ENCODE measurements at places on chromosomes 1 and 21.

DNA sequence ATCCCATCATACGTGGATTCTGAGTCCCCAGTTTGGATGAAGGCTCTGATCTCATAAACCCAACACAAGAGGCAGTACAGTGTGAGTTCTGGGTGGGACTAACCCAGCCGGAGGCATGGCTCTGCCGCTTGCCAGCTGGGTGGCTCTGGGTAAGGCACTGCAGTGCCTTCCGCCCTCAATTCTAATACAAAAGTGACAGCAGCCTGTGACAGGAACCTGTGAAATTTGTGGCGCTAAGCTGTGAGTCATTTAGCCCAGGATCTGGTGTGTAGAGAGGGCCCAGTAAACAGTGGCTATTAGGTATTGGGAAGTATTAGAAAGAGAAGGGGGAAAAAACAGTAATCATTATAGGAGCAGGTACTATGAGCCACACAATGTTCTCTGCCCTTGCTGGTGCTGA lies 23.3 kb downstream of the HSPG2 start:
- DNase-seq = no peak

DNA sequence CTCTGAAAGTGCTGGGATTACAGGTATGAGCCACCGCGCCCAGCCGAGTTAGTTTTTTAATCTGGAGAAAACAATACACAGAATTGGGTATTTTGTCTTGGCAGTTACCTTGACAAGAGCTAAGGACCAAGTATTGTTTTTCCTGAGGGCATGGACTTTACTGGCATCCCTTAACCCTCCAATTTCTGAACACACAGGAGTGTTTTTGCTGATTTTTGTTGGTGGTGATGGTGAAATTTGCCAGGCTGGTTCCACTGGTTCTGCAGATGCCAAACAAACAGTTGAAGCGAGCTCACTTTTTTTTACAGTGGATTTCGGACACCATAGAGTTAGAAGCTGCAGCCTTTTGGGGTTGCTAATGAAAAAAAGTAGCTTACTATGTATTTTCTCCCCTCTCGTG lies 37.2 kb upstream of the SH3D21 start:
- no peak for DNase-seq

GRCh38 chr1:178055093-178055492 lies 38.8 kb upstream of the RASAL2 start:
- DNase-seq = peak; percentile 56

GRCh38 chr1:220906561-220907334 lies 27.5 kb downstream of the HLX start:
- DNase-seq = no peak

DNA sequence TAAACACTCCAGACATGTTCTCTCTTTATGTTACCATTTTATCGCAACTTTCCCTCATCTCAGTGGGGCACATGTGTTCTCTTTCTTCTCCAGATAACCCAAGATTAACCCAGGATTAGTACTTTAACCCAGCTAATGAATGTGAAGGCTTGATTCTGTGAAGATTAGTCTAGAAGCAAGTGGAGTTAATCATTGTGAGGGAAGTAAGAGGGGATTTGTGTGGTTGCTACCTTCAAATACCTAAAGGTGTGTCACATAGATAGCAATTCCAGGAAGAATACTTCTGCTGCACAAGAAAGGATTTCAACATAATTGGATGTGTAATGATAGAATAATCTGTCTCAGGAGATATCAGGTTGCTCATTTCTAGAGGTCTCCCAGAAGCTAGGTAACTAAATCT lies 327.1 kb downstream of the PBX1 start:
- DNase-seq = no peak

GRCh38 chr1:187987236-187987776 lies 1158.6 kb downstream of the PLA2G4A start:
- no peak for DNase-seq

DNA sequence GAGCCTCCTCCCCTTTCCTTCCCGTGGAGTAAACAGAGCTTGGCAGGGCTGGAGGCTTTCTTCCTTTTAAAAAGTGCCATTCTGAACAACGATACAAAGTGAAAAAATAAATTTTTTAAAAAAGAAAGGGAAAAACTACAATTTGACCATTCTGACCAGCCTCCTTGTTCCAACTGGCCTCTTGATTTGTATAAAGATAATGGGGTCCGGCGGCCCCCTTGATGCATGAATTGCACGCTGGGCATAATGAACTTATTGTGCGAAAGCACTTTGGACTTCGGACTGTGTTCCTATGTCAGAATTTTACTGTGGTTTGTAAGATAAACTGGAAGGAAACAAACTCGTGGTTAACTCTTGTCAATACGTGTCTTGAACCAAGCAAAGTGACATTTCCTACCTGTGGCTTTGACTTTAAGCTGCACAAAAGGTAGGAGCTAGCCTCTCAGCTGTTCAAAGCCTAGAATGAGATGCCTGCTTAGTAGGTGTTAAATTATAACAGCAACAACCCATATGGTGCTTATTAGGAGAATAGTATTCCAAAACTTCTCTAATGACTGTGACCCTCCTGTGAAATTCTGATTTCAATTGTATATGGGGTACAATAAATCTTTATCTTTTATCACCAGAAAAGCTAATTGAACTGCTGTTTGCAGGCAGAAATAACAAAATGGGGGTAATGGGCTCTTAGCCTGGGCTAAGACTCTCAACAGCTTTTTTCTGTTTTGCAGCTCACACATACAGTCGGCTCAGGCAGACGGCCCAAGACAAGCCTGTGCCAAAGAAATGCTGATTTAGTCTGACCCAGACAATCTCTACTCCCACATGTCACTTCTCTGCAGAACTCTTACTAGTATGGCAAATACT lies 9.3 kb downstream of the IRF2BP2 start:
- peak; percentile 70 for DNase-seq

GRCh38 chr1:34982820-34983376 lies 2.2 kb downstream of the TMEM35B start:
- no peak for DNase-seq

GRCh38 chr21:31470896-31471694 lies 127.0 kb upstream of the TIAM1 start:
- DNase-seq = no peak

DNA sequence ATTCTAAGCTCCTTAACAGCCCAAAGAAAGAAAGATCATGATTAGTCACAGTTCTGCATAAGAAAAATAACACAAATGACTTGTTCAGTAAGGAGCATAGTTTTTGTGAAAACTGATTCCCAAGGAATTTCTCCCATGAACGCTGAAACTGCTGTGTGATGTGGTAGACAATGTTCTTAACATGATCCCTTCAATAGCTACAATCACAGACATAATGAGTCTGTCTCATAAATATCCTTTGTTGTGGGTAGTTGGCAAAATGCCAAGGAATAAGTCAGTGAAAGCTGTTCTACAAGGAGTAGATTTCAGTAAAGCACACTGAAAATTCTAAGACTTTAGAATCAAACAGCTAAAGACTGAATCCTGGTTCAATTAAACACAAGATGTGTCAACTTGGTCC lies 404.8 kb downstream of the HLX start:
- no peak for DNase-seq
